ENCODE measurements at places on chromosomes 2 and 18.

DNA sequence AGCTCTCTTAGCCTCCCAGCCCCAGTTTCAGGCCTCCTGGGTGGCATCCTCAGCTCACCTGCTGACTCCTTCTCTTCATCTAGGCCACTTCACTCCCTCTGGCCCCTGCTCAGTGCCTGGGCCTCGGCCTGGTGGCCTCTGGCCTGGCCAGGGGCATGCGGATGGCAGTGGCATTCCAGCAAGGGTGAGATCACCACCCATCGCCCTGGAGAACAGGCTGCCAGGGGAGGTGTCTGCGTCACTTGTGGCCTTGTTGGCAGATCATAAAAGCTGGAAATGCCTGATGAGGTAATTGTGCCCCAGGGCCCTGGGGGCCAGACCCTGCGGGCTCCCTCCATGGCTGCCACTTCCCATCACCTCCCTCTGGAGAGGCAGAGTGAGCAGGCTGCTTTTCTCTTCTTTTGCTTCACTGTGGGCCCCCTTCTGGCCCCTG lies 72.5 kb upstream of the SMAD2 start:
- peak; percentile 82 for DNase-seq

GRCh38 chr2:25365241-25365640 lies 23.5 kb upstream of the DNMT3A start:
- DNase-seq, result no peak

DNA sequence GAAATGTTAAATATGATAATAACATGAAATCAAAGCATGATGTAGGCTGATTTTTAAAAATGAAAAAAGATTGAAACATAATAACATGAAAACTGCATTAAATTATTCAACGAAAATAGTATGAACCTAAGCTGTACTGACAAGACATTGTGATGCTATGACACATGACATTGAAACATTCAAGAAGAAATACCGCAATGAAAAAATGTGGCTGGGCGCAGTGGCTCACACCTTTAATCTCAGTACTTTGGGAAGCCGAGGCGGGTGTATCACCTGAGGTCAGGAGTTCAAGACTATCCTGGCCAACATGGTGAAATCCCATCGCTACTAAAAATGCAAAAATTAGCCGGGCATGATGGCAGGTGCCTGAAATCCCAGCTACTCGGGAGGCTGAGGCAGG lies 14.6 kb downstream of the CXCR1 start:
- no peak for DNase-seq

GRCh38 chr2:140401056-140401455 lies 1620.9 kb upstream of the NXPH2 start:
- no peak for DNase-seq

DNA sequence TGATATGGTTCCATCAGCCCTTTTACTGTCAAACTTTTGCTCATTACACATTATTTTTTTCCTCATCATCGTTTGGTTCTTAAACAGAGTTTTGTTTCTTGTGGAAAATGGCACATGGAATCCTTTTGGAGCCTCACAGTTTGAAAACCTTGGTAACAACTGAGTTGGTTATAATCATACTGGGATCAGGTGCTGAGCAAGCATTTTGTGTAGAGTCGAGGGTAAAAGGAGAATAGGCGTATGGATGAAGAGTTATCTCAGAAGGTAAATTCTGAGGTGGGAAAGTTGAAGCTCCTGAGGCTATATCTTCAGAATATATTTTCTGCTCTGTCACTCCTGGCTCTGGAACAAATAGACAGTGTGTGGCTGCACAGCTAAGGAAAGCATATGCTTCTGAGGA lies 274.0 kb upstream of the DSEL start:
- DNase-seq, result no peak

DNA sequence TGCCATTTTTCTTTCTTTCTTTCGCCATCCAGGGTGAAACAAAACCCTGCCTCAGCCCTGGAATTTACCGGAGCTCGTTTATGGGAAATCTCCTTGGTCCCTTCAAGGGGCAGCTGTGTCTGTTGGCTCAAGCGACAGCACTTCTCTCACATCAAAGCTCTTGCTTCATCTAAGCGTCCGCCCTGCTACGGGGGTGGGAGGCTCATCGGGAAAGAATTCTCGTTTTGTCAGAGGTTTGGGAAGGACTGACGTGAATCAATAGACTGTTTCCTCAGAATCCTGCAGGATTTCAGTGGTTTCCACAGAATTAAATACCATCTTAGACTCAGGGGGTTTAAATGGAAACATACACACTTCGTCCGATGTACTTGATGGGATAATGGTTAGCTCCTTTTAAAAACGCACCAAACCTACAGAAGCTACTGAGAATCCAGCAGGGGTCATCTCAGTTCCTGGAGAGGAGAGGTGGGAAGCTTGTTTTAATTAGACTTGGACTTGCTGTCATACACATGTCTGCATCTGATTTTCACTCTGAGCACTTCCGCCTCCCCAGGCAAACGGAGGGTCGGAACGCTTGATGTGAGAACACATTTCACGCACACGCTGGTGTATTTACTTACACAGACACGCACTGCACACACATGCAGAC lies 91.6 kb downstream of the ASB1 start:
- no peak for DNase-seq

GRCh38 chr2:121943285-121943684 lies 187.8 kb downstream of the TSN start:
- no peak for DNase-seq

- no peak for DNase-seq
These were observed 66.0 kb downstream of the PAX3 start for GRCh38 chr2:222232839-222233238.
